ENCODE measurements at places on chromosomes 2 and 18. TPM values are rescaled to one million over a fixed set of nuclear protein-coding genes. Genes with fewer than 3 reads are reported as not detected.

Gene SLC9A4
- polyA plus RNA-seq = 0.15 TPM

Gene SCYGR4
- polyA plus RNA-seq = not detected

Gene KCNG2
- polyA plus RNA-seq = not detected

Gene REG1B
- polyA plus RNA-seq = not detected

Gene SPRED2
- 6.2 TPM for polyA plus RNA-seq

Gene ASB3
- polyA plus RNA-seq = 48.4 TPM

Gene SANBR
- polyA plus RNA-seq = 12.2 TPM

Gene RAX
- polyA plus RNA-seq = not detected

Gene FNDC4
- 5.1 TPM for polyA plus RNA-seq

Gene TPO
- 1.2 TPM for polyA plus RNA-seq
